ENCODE measurements at places on chromosomes 2 and 18.

GRCh38 chr2:105645031-105645937 is 99.4 kb upstream of the NCK2 start:
- DNase-seq = no peak

DNA sequence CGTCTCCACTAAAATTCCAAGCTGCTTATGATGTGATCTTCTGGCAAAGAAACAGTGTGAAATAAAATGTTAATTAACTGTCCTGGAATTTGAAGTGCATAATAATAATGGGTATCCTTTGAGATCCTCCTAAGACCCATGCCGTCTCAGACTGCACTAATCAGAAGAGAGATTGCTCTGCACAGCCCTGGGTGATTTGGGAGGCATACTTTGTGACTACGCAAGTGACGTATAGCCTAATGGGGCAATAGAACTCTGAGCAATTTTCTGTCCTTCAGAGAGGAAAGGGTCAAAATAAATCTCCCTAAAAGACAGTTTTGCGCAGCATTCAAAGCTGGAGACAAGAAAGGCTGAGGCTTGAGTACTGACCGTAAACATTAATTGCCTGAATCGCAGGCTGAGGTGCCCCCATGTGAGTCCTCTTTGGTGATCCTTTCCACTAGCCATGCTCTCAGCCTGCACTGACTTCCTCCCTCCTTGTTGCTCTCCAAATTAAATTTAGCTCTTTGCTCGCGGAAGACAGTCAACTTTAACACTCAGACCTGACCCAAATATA is 76.0 kb downstream of the DPP4 start:
- DNase-seq = no peak

DNA sequence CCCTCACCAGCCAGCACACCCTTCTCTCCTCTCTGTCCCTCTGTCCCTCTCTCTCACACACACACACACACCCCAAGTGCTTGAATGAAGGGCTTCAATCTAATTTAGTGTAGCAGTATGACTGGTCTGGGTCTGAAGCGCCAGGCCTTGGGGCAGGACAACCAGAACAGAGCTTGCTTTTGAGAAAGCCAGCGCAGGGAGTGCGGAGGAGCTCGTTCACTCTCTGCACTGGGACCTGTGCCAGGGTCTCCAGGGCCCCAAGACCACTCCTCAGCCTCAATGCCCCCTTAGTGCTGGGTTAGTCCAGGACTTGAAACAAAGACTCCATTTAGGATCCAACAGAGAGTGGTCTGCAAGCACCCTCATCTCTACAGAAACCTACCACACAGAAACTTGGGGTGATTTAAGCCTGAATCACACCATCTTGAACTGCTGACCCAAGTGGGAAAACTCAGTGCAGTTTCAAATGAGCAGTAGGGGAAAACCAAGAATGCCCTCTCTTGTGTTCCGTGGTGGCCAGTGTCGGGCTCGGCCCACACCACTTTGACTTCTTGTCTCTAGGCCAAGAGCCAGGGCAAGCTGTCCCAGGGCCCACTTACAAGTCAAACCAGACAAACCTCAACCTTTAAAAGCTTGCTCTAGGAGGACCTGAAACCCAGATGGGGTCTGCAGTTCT is 66.6 kb upstream of the WIPF1 start:
- DNase-seq = no peak

GRCh38 chr2:108267101-108267500 is 21.6 kb upstream of the SULT1C2 start:
- DNase-seq = no peak

DNA sequence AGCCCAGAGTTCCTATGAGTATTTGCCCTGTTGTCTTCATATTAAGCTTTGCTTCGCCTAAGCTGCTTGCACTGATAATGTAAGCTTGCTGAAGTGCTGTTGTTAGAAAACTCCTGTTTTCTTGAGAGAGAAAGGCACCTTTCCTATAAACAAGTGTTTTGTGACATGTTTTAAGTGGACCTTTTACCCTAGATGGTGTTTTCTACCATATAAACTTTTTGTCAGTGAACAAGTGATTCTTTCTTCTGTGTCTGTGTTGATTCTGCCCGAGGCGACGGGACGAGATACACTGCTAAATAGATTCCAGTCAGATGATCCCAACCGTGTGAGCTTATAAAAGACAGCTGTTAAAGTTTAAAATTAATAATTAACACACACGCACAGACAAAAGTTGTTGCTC is 24.1 kb downstream of the CABLES1 start:
- no peak for DNase-seq

All from germinal center (tissue), 1 donor.